Activated T-helper 1 cell treated with anti-CD3 and anti-CD28 coated beads, Interleukin-2, amount 50 U/mL, for 16 hours (primary cell): ENCODE measurements at places on chromosomes 2 and 18.

- DNase-seq: no peak
These were observed 1677.7 kb downstream of the SUCLG1 start for GRCh38 chr2:82781176-82781915.

DNA sequence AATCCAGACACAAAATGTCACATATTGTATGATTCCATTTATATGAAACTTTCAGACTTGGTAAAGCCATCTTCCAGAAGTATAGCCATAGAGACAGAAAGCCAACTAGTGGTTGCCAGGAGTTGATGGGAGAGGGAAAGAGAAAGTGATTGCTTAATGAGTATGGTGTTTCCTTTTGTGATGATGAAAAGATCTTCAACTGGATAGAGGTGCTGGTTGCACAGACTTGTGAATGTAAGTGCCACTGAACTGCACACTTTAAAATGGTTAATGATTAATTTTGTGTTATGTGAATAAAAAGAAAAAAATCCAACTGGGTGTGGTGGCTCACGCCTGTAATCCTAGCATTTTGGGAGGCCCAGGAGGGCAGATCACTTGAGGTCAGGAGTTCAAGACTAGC is 135.3 kb upstream of the SLC1A4 start:
- DNase-seq: no peak

- DNase-seq: no peak
These were observed 231.2 kb upstream of the LINC00305 start for GRCh38 chr18:64380117-64380516.

GRCh38 chr2:217045700-217046475 is 186.0 kb upstream of the TNP1 start:
- no peak for DNase-seq

DNA sequence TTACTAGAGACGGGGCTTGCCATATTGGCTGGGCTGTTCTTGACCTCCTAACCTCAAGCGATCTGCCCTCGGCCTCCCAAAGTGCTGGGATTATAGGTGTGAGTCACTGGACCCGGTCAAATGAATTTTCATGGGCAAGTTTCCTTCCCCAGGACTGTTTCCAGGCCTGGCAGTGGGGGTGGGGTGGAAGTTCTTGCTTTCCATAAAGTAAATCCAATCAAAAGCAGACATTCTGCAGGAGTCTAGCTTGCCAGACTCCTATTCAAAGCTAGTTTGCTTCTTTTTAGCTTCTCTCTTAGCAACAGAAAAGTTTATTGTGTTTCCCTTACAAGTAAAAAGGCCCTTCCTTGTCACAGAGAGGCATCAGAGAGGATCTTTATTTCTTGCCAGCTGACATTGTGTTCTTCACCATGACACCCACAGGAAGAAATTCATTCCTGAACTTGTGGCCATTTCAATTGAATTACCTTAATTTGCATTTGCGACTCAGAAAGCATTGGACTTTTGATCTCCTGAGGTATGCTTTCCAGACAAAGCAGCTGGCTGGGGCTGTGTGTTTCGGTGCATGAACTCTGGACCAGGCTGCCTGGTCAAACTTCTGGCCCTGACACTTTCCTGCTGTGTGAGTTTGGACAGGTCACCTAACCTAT is 37.9 kb downstream of the LYPD1 start:
- no peak for DNase-seq

DNA sequence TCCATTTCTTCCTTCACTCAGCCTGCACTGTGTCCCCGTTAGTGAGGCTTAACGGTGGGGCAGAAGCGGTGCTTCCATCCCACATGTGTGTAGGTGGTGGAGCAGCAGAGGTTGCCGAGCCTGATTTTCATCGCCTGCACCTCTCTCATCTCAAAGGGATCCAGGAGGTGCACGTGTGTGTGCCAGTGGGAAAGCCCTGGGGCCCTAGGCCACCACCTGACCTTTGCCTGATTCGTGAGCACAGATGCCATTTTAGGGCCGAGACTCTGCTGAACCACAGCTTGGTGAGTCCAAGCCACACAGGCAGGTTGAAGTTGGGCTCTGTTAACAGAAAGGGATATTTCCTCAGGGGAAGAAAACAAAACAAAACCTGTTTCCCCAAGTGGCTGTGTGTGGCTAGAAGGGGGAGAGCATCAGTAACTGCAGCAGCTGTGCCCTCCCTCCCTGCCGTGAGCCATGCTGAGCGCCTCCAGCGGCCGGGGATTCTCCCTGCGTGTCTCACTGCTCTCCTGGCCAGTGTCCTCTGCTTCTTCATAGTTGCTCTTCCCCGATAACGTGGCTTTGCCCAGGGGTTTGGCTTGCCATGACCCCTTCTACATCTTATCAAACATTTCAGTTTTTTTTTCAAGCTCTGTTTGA is 81.5 kb downstream of the MAPRE2 start:
- no peak for DNase-seq

GRCh38 chr2:51919395-51919794 is 887.5 kb upstream of the NRXN1 start:
- no peak for DNase-seq

DNA sequence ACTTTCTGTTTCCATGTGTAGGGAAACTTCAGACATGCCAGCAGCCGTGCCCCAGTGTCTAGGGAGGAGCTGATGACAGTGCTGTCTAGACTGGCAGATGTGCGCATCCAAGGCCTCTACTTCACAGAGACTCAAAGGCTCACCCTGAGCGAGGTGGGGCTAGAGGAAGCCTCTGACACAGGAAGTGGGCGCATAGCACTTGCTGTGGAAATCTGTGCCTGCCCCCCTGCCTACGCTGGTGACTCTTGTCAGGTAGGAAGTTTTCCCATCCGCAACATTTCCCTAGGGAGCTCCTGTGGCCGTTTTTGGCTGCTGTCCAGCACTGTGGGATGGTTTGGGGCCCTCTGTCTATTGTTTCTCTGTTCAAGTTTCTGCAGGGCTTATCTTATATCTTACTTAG is 143.1 kb upstream of the TTC39C start:
- peak; percentile 53 for DNase-seq

- peak; percentile 11 for DNase-seq
These were observed 38.1 kb upstream of the TGIF1 start for GRCh38 chr18:3411854-3412268.

GRCh38 chr2:232731470-232731869 is 34.3 kb downstream of the GIGYF2 start:
- DNase-seq: no peak

GRCh38 chr2:233858331-233858730 is 4.0 kb upstream of the HJURP start:
- DNase-seq: no peak

GRCh38 chr18:76252880-76253279 is 242.2 kb downstream of the ZNF516 start:
- DNase-seq: no peak

DNA sequence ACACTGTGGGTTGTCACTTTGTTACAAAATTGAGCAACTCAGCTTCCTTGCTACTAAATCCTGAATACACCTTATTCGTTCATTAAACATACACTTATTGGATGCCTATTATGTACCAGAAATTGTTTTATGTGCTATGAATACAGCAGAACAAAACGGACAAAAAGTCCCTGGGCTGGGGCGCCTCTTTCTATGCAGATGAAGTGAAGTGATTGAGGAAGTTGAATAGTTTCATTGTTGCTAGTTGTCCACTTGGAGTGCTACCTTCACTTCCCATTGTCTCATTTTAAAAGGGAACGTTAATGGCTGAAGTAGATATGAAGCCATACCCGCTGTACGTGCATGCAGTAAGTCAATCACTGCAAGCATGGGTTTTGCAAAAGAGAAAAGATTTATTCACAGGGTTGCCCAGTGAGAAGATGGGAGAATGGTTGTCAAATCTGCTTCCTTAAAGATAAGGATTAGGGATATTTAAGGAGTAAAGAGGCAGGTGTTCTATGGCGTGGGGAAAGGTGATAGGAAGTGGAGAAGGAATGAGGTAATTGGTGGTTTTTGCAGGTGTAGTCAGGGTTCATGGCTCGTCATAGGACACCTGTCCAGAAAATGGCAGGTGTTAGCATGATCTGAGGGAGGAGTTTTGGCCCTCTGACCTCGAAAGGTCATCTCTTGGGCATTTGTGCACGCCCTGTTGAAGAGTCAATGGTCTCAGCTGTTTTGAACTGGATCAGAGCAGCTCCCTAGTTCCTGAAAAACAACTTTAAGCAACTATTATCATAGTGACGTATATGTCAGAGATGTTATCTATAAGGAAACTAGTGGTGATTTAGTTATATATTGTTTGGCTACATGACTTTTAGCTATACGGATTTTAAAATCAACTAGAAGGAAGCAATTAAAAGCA is 23.5 kb downstream of the TRPM8 start:
- DNase-seq: no peak

DNA sequence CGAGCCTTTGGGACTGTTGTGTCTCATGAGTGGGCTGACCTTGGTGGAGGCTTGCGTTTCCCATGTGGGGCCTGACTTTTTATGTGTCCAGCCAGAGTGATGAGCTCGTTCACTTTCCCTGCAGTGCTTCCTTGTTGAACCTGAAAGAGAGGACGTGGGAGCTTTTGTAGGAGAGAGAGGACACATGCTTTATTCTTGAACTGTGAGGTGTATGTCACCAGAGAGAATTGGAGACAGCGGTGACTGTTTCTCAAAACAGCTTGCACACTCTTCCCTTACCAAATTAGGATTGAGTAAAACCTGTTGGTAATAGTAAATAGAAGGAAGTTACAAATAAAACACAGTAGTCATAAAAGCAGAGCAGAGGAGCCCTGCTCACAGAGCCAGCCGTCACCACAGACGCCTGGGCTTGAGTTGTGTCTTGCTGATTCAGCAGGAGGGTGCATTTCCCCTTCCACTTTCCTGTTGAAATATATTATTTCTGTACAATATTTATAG is 60.7 kb downstream of the INPP4A start:
- DNase-seq: no peak

DNA sequence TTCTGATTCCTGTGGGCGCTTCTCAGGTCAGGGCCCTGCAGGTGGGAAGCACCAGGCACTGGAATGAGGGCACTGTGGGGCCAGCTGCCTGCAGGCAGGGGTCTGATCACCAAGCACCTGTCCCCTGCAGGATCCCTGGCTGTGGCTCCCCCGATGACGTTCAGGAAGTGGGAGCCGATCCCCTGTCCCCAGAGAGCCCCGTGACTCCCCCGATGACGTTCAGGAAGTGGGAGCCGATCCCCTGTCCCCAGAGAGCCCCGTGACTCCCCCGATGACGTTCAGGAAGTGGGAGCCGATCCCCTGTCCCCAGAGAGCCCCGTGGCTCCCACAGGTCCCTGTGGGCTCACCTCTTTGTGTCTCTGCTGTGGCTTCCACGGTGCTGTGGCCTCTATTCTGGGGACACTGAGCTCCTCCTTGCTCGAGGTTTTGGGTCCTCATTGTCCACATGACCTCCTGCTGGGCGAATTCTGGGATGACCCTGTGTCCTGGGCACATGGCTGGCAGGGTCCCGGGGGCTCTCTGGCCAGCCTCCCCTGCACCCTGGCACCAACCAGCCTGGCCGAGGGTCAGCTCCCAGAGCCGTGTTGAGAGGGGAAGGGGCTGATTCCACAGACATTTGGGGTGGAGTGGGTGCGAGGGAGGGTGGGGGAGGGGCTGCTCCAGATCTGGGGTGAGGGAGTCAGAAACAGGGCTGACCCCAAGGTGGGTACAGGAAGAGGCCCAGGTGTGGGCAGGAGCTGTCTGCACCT is 4.8 kb downstream of the NEU4 start:
- no peak for DNase-seq

DNA sequence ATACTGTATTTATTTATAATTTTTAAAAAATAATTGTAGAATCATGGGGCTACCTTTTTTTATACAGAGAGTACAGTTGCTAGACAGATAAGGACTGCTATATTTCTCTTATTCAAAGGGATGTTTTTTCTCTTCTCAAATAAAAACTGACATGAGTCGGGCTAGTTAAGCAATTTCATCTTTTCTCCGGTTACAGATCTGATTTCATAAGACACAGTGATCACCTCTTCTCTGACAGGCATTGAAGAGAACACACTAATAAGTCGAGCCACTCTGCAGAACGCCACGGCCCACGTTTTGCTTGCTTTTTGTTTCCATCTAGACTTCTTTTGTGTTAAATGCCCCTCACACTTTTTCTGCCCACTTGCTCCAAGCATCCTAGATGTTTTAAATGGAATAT is 85.4 kb downstream of the HNRNPLL start:
- DNase-seq: no peak

DNA sequence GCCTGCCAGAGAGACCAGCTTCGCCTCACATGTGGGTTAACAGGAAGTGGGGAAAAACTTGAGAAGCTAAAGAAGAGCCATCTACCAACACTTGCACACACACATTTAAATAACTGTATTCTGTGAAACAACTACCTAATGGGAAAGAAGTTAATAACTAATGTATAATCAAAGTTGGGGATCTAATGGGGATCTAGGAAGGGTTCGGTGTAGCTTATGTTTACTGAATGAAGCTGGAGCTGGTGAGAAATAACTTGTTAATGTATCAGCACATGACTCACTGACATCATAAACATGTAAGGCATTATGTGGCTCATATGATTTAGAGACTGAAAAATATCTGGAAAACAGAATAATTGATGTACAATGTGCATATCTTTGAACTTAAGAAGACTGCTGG is 421.3 kb upstream of the NXPH2 start:
- no peak for DNase-seq

GRCh38 chr18:51998711-51999110 is 341.3 kb upstream of the DCC start:
- DNase-seq: no peak

DNA sequence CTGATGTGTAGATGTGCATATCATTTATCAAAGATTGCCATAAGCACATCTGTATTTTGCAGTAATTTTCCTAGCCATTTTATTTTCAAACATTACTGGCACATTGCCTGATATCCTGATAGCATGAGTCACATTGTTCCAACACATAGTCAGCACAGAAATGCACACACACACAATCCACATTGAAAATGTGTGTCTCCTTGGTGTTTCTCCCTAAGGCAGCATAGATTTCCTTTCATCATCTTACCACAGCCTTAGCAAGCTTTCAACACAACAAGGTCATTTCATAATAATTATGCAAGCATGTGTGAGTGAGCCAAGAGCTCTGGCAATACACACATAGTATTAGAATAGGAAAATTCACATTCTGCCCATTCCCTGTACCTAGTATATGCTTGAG is 245.4 kb upstream of the MEIS1 start:
- no peak for DNase-seq
